ENCODE measurements at places on chromosomes 13 and 19.

DNA sequence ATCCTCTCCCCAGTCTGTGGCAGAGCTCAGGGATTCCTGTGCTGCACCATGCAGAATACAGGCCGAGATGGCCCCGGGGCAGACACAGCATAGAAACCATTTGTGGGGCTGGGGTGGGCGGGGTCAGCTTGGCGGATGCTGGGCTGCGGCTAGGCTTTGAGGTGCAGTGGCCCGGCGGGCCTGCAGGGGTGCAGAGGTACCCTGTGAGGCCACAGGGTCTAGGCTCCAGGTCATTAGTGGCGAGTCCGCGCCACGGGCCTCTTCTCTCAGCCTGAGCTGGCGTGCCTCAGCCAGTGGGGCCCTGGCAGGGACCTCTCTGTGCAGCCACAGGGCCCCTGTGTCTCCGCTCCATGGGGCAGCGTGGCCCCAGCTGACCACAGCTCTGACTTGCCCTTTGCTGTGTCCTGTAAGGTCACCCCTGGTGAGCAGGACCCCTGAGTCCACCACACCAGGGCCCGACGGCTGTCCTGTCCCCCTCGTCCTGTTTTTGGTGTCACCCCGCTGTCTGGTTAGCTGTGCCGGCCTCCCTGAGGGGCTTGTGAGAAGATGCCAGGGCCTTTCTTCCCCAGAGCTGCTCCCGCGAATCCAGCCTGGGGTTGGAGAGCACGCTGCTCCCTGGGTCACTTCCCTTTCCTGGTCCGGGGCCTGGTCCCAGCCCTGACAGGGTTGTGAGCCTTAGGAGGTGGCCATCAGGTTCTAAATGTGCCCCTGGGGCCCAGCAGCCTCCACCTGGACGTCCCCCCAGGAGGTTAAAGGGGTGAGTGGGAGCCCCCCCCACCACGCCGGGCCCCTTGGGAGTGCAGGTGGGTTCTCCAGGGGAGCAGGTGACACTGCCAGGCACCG lies 12.1 kb downstream of the KDM4B start:
- DNase-seq = no peak

- DNase-seq = peak; percentile 84
These were observed 2.1 kb upstream of the SLC27A5 start for GRCh38 chr19:58513694-58514563.

DNA sequence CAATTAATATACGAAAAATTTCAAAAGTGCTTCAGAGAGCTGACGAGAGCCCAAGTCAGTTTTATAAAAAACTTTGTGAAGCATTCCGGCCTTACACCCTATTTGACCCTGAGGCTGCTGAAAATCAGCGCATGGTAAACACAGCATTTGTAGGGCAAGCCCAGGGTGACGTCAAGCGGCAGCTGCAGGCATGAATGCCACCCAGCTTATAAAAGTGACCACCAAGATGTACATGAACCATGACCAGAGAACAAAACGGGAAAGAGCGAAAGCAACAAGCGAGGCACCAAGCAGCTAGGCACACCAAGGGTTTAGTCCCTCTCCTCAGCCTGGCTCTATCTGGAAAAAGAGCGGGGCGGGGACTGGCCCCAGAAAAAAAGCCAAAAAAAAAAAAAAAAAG lies 6.0 kb downstream of the SIGLEC11 start:
- no peak for DNase-seq

- DNase-seq = no peak
These were observed 1131.1 kb downstream of the SLITRK1 start for GRCh38 chr13:82751206-82751605.

DNA sequence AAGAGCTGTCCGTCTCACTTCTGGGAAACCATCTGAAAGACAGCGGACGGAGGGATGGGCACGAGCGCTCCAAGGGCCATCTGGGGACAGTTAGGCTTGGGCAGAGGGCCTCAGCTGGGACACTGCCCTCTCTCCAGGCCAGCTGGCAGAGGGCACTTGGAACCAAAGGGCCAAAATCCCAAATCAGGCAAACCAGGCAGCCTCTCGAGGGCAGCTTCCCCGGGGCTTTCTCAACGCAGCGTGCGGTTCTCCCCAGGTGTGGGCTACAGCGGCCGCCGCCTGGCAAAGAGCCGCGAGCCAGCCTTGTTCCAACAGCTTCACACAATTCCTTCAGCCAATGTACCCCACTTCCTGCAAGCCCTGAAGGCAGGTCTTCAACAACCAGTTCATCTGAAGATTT lies 5.0 kb downstream of the MLLT1 start:
- DNase-seq = no peak

GRCh38 chr19:4916292-4917082 lies 7.2 kb downstream of the UHRF1 start:
- no peak for DNase-seq

DNA sequence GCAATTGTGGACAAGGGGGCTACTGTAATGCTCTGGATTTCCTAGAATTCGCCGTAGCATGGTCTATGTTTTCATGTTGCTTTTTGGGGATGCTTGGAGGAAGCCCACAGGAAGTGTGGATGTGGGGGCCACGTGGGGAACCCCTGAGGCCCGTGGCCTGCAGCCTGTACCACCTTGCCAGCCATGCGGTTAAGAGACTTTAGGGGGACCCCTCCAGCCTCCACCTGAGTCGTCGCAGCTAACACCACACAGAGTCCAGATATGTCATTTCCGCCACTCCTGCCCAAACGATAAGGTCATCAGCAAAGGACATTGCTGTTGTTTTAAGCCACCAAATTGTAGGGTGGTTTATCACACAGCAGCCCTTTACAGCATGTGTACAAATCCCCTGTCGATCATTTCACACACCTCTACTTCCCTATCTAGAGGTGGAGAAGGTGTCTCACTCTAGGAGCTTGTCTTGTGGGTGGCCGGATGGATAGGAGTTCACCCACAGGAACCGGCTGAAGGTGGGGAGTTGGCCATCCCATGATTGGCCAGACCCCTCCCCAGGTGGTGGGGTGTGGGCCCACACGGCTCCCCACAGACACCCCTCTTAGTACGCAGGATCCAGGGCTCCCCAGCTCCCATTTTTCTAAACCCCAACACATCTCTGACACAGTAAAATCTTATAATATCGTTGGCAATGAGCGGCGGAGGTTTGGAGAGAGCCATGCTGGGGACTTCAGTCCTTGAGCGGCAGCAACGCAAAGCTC lies 226.7 kb downstream of the TEX29 start:
- DNase-seq = no peak

- no peak for DNase-seq
These were observed 1532.3 kb downstream of the PCDH9 start for GRCh38 chr13:65697843-65698242.

- no peak for DNase-seq
These were observed 606.5 kb downstream of the UQCRFS1 start for GRCh38 chr19:28606269-28607032.

- DNase-seq = no peak
These were observed 686 bp downstream of the LENG8 start for GRCh38 chr19:54449701-54450069.

- no peak for DNase-seq
These were observed 21.2 kb upstream of the TOMM40 start for GRCh38 chr19:44869733-44870470.

- DNase-seq = no peak
These were observed 165.9 kb downstream of the KLF5 start for GRCh38 chr13:73224703-73225102.
